ENCODE measurements at places on chromosomes 1 and 21. TPM values are rescaled to one million over a fixed set of nuclear protein-coding genes. Genes with fewer than 3 reads are reported as not detected.
A peak's percentile ranks its signal among the peaks of the same experiment; 100 is the strongest.

DNA sequence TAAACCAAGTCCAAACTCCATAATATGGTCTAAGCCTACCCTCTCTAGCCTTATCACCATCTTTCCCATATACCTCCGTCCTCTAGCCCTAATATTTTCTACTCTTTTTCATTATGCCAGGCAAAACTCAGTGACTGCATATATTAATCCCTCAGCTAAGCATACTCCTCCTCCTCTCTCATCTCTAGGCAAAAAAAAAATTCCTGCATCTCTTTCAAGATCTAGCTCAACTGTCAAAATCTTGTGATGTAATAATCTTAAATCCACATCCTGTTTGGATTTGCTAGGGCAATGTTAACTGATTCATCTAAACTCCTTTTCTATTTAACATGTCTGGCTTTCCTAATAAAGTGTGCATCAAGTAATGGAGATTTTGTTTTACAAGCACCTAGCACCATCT lies 20.4 kb downstream of the PRPF38A start:
- no peak for DNase-seq

DNA sequence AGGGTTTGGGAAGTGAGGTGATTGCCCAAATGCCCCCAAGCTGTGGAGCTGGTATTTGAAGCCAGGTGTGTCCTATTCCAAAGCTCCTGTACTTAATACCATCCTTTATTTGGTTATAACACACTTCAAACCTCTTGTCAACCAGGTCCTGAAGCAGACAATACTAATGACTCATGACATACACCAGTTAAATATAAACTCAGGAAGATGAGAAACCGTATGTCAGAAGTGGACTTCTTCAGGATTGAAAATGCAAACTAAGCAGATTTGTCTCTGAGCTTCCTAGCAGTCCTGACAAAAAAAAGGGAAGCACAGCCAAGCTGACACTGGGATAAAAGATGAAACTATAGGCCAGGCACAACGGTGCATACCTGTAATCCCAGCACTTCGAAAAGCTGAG lies 70.6 kb downstream of the ALPL start:
- no peak for DNase-seq

DNA sequence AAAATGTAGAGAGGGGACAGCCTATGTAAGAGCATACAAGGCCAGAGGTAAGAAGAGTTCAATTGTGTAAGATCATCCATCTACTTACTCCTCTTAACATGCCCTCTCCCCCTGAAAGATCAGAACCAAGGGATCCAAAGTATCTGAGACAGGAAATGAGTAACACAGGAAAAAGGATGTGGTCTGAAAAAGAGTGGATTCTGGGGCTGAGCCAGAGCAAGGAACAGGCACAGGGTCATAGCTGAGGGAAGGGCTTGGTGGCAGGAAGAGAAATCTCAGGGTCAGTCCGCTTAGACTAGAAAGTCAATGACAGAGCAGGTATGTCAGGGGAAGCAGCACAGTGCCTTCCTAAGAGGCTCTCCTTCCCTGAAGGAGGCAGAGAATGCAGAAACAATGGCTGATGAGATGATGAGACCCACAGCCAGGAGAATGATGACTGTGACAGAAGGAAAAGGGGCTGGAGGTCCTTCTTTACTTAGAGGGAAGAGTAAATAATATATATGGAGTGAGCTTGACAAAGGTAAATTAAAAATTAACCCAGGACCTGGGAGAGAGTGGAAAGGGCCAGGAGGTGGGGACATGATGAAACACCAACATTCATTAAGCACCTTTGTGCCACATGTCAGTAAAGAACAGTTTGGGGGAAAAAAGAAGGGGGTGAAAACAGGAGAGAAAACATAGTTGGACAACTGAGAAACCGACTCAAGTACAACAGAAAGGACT lies 26.2 kb upstream of the A3GALT2 start:
- DNase-seq: no peak

DNA sequence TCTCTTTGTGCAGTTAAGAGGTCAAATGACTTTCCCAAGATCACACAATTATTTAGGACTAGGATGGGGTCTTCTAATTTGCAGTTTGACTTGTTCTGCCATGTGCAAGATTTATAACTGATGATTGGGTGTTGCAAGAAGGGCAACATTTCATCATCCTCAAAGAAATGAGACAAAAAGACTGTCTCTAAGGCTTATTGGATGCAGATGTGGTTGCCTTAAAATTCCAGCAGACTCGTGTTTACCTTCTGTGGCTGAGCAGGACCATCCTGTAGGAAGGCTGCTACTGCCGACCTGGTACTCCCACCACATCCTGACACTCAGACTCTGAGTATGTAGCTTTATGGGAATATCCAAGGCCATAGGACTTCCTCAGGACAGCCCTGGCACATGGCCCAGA lies 99.9 kb upstream of the SGIP1 start:
- no peak for DNase-seq

DNA sequence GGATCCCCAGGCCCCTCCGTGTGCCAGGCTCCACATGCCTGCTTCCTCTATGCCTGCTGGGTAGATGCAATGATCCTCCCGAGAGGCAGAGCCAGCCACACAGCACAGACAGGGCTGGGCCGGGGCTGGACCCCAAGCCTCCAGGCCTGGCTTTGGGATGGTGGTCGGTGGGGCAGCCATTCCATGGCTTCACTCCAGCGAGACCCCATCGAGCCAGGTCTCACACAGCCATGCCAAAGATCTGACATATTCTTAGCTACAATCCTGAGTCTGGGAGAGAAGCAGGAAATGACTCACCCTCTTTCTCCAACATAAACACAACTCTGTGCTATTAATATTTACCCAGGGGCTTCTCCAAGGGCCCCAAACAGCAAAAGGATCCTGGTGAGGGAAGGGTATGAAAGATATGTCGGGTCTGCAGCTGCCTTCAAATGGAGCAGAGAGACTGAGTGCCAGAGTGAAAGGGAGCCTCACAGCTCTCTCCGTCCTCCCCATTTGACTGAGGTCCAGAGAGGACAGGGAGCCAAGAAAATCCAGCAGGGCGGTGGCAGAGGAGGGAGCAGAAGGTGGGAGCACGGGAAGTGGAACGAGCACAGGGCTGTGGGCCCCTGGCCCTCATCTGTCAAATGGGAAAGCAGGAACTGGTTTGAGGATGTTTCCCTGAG lies 639.5 kb downstream of the MATN1 start:
- DNase-seq: no peak

- peak; percentile 50 for DNase-seq
Measured at GRCh38 chr1:36516372-36517010, 33.8 kb upstream of the CSF3R start.

GRCh38 chr1:56948403-56949023 lies 17.3 kb downstream of the C8B start:
- no peak for DNase-seq

- DNase-seq: no peak
Measured at GRCh38 chr1:242455052-242455361, 69.5 kb downstream of the PLD5 start.

DNA sequence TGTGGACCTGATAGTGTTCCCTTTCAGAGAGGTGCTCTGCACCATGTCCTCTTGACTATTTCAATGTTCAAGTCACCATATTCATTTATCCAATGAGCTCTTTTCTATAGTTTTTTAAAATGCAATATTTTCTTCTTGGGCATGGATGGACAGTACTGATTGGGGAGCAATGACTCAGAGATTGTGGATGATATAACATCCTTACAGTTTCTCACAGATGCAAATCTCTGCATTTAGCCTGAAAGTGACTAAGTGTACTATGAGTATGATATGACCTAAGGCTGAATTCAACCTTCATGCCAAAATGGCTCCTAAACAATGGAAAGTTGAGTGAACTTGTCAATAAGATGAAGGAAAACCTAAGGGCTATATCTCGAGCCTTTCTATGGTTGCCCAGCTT lies 36.5 kb downstream of the C4BPA start:
- DNase-seq: no peak

GRCh38 chr1:183012301-183012994 lies 10.8 kb upstream of the LAMC1 start:
- DNase-seq: no peak

DNA sequence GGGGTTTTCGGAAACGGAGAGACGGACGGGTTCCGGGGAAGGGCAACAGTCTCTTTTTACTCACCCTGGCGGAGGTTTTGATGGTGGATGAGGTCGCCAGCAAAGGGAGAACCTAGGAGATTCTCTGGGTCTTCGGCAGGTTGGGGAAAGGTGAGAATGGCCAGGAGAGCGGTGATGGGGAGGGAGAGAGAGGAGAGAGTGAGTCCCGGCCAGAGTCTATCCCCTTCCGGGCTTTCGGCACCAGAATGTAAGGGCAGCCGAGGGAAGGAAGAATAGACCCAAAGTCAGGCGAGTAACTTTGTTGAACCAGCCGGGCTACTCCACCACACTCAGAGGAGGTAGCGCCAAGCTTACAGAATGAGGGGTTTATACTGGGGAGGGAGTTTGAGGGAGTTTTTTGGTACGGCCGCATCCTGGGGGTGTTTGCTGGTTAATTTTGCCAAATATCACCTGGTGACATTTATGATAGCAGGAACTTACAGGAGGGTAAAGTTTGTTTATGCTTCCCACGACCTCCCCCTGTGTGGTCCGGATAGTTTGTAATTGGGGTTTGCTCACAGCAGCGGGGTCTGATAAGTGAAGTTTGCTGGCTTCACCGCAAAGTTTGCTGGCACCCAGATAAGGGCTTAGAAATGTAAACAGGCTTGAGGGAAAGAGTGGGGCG lies 141.1 kb upstream of the ETV3 start:
- DNase-seq: no peak

UTS2 gene
- not detected for total RNA-seq

TPTE gene
- not detected for total RNA-seq

F3 gene
- total RNA-seq: 57.9 TPM

CLCNKA gene
- total RNA-seq: not detected

RHOU gene
- 112 TPM for total RNA-seq

LCE3D gene
- not detected for total RNA-seq

CAMSAP2 gene
- 124 TPM for total RNA-seq

ERICH3 gene
- total RNA-seq: 33.5 TPM
